ENCODE measurements at places on chromosomes 11 and 22. TPM values are rescaled to one million over a fixed set of nuclear protein-coding genes. Genes with fewer than 3 reads are reported as not detected.

DNA sequence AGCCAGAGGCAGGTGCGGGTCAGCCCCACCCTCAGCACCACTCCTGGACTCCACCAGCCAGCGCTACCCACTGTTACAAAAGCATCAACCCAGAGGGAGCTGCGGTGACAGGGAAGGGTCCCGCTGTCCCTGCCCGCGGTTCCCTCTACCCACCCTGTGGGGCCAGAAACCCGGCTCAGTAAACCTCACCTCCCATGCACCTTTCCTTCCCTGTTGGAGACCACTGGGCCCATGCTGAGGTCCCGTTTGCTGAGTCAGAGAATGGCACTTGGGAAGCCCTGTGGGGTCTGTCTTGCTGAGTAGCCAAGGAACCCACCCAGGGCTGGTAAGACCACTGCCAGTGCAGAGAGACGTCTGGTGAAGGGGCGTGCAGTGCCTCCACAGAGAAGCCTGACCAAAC lies 42.1 kb upstream of the MOB2 start:
- DNase-seq, result no peak

- no peak for DNase-seq
These were observed 18.6 kb downstream of the EP300 start for GRCh38 chr22:41110968-41111367.

RPS19BP1 gene
- total RNA-seq, result 263 TPM

GRCh38 chr22:27543460-27543859 lies 258.1 kb downstream of the MN1 start:
- DNase-seq, result no peak

Measured in SJSA1 (cell line).